Neural progenitor cell (in vitro differentiated cells): ENCODE measurements at places on chromosomes 1 and 21. TPM values are rescaled to one million over a fixed set of nuclear protein-coding genes. Genes with fewer than 3 reads are reported as not detected.

The MAD2L2 gene
- 108 and 164 TPM in 2 replicates for total RNA-seq

The GCSAML gene
- not detected in 2 replicates for total RNA-seq

The TMEM79 gene
- 1.7 and 3.2 TPM in 2 replicates for total RNA-seq

The CCDC185 gene
- total RNA-seq = not detected in 2 replicates

The YIPF1 gene
- total RNA-seq = 35.7 and 41.2 TPM in 2 replicates

The TDRD5 gene
- total RNA-seq = 0.09 TPM in 2 replicates

The GBP4 gene
- not detected in 2 replicates for total RNA-seq

The TNNT2 gene
- 3.1 and 13.2 TPM in 2 replicates for total RNA-seq

The DNM3 gene
- total RNA-seq = 1.1 and 1.2 TPM in 2 replicates

The DYNLT5 gene
- 0.22 TPM in 1 of 2 replicates, not detected in the other for total RNA-seq

The TNFRSF8 gene
- not detected in 2 replicates for total RNA-seq

The PPOX gene
- total RNA-seq = 18.3 and 42.4 TPM in 2 replicates

The IFI44L gene
- total RNA-seq = not detected in 2 replicates

The CAPZB gene
- total RNA-seq = 134 and 198 TPM in 2 replicates

The IL6R gene
- 0.09 TPM in 1 of 2 replicates, not detected in the other for total RNA-seq

The TRAF3IP3 gene
- total RNA-seq = not detected in 2 replicates

The MIXL1 gene
- 0.31 TPM in 1 of 2 replicates, not detected in the other for total RNA-seq

The CLDN17 gene
- total RNA-seq = not detected in 2 replicates

The PARS2 gene
- 5.4 and 11.0 TPM in 2 replicates for total RNA-seq
